ENCODE measurements at places on chromosomes 11 and 22.

GRCh38 chr11:14774721-14775120 is 117.3 kb downstream of the CYP2R1 start:
- DNase-seq = no peak

DNA sequence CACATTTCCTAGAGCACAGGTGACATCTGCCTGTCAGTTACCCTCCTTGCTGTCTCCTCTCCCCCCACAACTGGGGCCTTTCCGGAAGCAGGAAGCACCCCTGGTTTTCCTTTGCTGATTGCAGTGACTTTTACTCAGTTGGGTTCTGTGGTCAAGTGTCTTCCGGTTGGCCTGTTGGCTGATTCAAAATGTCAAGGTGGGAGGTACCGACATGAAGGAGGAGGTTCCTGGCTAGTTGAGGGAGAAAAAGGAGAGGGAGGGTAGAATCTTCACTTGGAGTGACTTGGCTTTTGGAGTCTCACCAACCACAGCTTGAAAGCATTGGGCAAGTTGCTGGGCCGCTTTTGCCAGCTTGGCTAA is 9.3 kb upstream of the ADAMTS15 start:
- no peak for DNase-seq

DNA sequence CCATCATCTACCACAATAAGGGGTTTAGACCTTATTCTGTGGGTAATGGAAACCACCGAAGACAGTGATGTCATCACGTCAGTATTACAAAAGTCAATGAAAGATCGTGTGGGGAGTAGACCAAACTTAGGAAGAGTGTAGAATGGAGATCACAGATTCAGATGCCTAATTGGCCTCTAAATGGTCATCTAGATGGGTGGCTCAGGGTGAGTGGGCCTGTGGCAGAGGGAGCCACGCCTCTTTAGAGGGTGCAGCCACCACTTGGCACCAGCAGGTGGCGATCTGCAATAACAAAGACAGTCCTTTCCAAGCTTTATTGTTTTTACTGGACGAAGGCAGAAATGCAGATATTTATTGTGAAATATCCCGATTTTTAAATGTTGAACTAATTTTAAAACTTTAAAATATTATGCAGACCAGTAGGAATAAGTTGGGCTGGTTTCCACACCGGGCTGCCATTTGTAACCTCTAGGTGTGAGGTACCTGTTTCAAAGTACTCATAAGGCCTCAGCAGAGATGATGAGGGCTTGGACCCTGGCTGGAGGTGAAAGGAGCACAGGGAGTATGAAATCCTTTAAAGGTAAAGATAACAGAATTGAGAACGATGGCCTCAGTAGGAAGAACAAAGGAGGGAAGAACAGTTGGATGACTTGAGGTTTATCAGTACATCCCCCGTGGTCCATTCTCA is 222.0 kb downstream of the DBX1 start:
- DNase-seq = no peak

DNA sequence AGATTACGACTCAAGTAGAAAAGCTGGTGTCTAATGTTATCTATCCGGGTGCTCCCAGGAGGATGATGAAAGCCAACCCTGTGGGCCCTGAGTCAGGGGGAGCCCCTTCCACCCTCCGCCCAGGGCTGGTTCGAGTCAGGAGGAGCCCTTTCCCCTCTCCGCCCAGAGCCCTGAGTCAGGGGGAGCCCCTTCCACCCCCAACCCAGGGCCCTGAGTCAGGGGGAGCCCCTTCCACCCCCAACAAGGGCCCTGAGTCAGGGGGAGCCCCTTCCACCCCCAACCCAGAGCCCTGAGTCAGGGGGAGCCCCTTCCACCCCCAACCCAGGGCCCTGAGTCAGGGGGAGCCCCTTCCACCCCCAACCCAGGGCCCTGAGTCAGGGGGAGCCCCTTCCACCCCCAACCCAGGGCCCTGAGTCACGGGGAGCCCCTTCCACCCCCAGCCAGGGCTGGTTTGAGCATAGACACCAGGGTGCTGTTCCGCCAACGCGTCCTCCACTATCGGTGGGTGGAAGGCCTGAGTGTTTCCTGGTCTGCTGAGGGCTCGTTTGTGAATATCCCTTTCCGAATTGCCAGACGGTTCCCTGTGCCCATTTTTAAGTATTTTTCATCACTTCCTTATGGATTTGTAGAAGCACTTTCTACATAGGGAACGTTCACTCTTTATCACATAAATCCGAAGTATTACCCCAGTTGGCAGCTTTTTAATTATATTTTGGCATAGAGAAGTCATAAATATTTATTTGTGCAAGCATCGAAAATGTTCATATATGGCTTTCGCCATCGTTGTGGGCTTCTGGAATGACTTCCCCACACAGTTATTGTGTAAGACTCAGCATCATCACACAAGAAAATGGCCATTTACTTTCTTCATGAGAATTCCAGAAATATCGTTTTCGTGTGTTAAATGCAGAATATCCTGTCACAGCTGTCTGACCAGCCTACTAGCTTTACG is 380.6 kb downstream of the BRD1 start:
- no peak for DNase-seq

GRCh38 chr11:995752-996420 is 40.6 kb downstream of the MUC6 start:
- DNase-seq = no peak

DNA sequence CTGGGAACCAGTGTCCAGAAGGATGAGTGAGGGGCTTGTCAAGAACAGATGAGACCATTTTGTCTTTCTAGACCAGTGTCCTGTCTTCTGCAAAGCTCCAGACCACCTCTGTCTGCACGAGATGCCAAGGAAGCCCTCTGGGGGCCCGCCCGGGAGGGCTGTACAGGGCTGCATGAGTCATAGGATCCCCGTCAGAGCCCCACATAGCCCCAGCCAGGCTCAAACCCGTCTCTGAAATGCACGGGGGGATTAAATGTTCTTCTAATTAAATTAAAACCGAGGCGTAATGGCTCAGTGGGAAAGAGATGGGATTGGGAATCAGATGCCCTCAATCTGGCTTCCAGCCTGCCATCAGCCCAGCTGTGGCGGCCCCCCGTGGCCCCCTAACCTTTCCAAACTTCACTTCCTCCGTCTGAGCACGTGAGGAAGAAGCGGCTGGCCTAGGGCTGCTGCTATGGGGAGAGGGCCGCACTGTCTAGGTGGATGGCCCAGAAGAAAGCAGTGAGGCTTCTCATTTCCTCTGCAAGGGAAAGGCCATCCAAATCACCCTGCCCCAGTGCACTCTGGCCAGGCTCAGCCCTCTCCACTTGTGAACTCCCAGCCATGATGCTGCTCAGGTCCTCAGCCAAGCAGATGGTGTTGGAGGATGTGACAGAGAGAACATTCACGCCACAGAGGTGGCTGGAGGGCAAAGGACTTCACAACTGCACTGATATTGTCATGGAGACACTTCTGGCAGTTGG is 32.8 kb downstream of the KCNQ1OT1 start:
- no peak for DNase-seq

DNA sequence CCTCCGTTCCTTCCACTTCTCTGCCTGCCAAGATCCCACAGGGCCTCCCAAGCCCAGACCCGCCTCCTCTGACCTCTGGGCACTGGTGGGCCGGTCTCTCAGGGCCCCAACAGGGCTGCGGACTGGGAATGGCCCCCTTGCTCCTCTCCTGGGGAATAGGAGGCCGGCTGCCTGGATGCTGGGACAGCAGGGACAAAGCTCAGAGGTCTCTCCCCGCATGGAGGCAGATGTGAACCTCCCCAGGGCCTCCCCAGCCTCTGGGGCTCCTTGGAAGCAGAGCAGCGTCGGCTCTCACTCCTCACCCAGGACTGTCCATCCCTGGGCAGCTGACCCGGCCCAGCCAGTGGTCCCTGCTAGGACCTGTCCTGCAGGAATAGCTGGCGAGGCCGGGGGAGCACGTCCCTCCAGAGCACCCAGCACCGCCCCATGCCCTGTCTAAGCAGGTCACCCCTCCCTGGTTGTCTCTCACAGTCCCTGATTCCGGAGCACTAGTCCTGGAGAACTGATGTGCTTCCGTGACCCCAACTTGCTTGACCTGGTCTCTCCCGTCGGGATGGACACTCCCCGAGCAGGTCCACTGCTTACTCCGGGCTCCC is 85.8 kb downstream of the RTL6 start:
- DNase-seq = no peak

All from occipital lobe (tissue), 3 donors.